ENCODE measurements at places on chromosomes 7 and 10. TPM values are rescaled to one million over a fixed set of nuclear protein-coding genes. Genes with fewer than 3 reads are reported as not detected.
A peak's percentile ranks its signal among the peaks of the same experiment; 100 is the strongest.

SYT15 gene
- 30.9 TPM for total RNA-seq

DNA sequence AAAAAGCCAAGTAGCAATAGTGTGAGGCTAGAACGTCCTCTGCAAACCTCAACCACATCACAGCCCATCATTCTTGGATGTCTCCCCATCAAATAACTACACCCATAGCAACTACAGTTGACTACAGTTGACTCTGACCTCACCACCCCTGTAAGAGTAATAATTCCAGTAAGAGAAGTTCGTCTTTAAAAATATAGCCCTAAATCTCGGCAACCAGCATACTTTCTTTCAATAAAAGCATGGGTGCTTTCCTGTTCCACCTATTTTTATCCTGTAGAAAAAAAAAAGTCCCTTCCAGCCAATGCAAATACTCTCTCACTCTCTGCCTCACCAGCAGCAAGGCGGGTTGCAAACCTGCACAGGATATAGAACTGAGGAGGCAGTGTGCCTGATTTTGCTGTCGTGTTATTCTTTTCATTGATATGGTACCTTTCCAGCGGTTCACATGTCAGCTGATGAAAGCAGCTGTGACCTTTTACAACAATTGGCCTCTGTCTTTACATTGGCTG lies 187.5 kb upstream of the NFE2L3 start:
- H3K27ac ChIP-seq, result no peak overlapping the region
- H3K4me1 ChIP-seq, result no peaks in the 10 kb centered on the region
- no peaks in the 10 kb centered on the region for H3K27me3 ChIP-seq
- H3K36me3 ChIP-seq, result no peaks in the 10 kb centered on the region

- DNase-seq, result no peak
- no peaks in the 10 kb centered on the region for H3K4me1 ChIP-seq
- no peak overlapping the region for H3K27ac ChIP-seq
- no peaks in the 10 kb centered on the region for H3K36me3 ChIP-seq
Measured at GRCh38 chr7:78033410-78033809, 234.8 kb downstream of the PHTF2 start.

DNA sequence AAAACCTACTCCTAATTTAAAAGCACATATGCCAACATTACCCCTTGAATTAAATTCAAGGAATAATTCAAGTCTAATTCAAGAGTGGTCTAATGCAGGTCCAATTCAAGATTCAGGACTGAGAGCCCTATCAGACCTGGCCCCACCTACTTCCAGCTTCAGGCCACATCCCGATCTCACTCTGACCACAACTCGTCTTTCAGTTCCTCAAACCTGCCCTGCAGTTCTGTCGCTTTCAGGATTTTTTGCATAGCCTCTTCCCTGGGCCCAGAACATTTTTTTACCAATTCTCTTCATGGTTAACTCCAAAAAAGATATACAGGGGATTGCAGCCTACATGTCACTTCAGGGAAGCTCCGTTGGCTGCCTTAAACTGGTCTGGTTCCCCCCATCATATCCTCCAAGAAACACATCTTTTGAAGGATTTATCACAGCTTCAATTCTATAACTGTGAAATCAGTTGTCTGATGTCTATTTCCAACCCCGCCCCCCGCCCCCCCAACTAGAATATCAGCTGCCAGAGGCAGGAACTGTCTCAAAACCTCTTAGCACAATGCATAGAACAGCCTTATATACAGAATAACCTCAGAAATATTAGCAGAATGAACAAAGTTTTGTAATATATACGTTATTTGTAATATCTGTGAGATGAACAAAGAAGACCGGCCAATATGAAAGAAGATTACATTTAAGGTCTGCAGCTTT lies 20.8 kb downstream of the CCDC6 start:
- H3K27ac ChIP-seq, result no peak overlapping the region
- H3K36me3 ChIP-seq, result no peaks in the 10 kb centered on the region
- no peak for DNase-seq
- peaks cover 65% of the 10 kb centered on the region for H3K4me1 ChIP-seq
- H3K27me3 ChIP-seq, result no peaks in the 10 kb centered on the region
- H3K4me3 ChIP-seq, result no peak overlapping the region

CUBN gene
- 1.5 TPM for total RNA-seq

DNA sequence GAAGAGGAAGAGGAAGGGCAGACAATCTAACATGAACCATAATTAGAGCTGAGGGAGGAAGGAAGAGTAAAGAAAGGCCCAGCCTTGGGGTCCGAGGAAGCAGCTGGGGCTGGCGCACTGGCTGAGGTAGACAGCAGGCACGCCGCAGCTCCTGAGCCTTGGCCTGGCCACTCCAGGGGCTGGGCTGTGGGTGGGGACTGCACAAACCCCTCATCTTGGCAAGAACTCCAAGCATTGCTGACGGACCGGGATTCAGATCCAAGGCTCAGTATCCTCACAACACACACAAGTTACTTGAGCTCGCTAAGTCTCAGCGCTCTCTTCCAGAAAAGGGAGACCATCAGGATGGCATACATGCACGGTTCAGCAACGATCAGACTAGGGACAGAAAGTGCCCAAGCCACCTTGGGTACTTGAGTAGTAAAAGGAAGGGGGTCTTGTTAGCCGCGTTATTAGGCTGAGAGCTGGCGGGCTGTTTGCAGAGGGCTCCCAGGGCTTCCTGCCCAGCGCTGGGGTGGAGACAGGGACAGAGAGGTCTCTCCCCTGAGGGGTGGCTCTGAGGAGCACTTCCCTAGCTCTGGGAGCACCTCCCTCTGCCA lies 4.5 kb downstream of the TNS3 start:
- H3K4me3 ChIP-seq, result no peak overlapping the region
- H3K4me1 ChIP-seq, result peaks cover 75% of the 10 kb centered on the region
- H3K36me3 ChIP-seq, result no peaks in the 10 kb centered on the region
- H3K27me3 ChIP-seq, result peaks cover 18% of the 10 kb centered on the region
- H3K27ac ChIP-seq, result peak overlapping the region; percentile 78

GRCh38 chr7:45223728-45224630 lies 66.4 kb downstream of the RAMP3 start:
- H3K4me1 ChIP-seq, result no peaks in the 10 kb centered on the region
- H3K27ac ChIP-seq, result no peak overlapping the region
- no peak overlapping the region for H3K4me3 ChIP-seq
- H3K36me3 ChIP-seq, result no peaks in the 10 kb centered on the region

GRCh38 chr10:72782649-72783330 lies 90.8 kb downstream of the MCU start:
- H3K4me3 ChIP-seq, result no peak overlapping the region
- H3K27ac ChIP-seq, result no peak overlapping the region
- H3K4me1 ChIP-seq, result peaks cover 20% of the 10 kb centered on the region
- no peak for DNase-seq
- H3K36me3 ChIP-seq, result peaks cover 5% of the 10 kb centered on the region

PRPS1L1 gene
- total RNA-seq, result not detected

- no peak overlapping the region for H3K27ac ChIP-seq
- no peaks in the 10 kb centered on the region for H3K36me3 ChIP-seq
- no peak for DNase-seq
- no peak overlapping the region for H3K4me3 ChIP-seq
- H3K4me1 ChIP-seq, result peaks cover 5% of the 10 kb centered on the region
Measured at GRCh38 chr10:72605122-72605521, 20.8 kb downstream of the MICU1 start.

SORCS1 gene
- 0.15 TPM for total RNA-seq

GRCh38 chr7:884191-885003 lies 8.0 kb downstream of the GET4 start:
- H3K27me3 ChIP-seq, result no peaks in the 10 kb centered on the region
- H3K4me1 ChIP-seq, result peaks cover 9% of the 10 kb centered on the region
- DNase-seq, result peak; percentile 69

DNA sequence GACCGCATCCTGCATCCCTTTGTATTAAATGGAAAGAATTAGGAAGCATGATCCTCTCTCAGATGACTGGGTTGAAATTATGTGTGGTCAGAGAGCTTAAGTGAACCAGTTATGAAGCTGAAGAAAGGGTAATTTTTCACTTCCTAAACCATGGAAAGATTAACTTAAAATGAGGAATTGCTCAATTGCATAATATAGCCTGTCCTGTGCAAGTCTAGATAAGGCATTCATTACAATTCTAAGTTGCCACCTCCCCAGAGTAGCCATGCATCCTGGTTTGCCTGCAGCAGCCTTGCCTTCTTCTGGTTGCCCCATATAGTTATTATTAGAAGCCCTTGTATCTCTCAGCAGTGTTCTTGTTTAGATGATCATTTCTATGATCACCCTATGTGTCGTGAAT lies 45.3 kb downstream of the STARD3NL start:
- no peak overlapping the region for H3K4me3 ChIP-seq
- H3K4me1 ChIP-seq, result no peaks in the 10 kb centered on the region
- no peaks in the 10 kb centered on the region for H3K27me3 ChIP-seq
- H3K36me3 ChIP-seq, result peaks cover 55% of the 10 kb centered on the region

DNA sequence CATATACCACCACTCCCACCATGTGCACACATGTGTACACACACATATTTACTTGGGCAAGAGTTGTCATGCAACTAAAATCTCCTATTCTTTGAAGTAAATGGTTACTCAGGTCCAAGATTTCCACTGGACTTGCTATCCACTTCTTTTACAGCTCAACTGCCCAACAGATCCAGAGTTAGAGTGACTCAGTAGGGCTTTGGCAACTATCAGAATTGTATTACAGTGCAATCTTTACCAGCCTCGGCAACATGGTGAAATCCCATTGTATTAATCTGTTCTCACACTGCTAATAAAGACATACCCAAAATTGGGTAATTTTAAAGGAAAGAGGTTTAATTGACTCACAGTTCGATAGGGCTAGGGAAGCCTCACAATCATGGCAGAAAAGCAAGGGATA lies 51.9 kb upstream of the ABLIM1 start:
- H3K4me3 ChIP-seq, result no peak overlapping the region
- H3K4me1 ChIP-seq, result peaks cover 12% of the 10 kb centered on the region
- H3K36me3 ChIP-seq, result no peaks in the 10 kb centered on the region

DNA sequence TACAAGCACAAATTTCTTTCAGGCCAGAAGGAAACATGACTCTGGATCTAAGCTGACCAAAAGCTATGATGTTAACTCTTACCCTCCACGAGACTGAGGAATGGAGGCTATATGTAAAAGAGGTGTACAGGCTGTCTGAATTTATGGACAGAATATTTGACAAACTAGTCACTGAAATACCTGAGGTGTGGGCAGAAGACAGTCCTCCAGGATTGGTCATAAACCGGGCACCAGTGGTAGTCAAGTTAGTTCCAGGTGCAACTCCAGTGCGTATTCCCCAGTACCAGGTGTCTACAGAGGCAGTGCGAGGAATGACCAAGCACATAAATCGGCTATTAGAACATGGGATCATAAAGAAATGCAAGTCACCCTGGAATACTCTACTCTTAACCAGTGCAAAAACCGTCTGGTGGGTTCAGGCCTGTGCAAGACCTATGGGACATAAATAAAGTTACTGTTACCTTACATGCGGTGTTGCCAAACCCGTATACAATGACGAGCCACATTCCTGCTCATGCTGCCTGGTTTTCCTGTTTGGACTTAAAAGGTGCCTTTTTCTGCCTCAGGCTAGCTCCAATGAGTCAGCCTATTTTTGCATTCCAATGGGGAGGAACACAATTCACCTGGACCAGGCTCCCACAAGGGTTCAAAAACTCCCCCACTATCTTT lies 6.7 kb upstream of the CYREN start:
- no peaks in the 10 kb centered on the region for H3K4me1 ChIP-seq
- no peak overlapping the region for H3K4me3 ChIP-seq
- H3K36me3 ChIP-seq, result no peaks in the 10 kb centered on the region
- no peak for DNase-seq

SKAP2 gene
- 48.9 TPM for total RNA-seq

GRCh38 chr7:42627626-42628025 lies 284.2 kb downstream of the C7orf25 start:
- no peak for DNase-seq
- no peaks in the 10 kb centered on the region for H3K36me3 ChIP-seq
- H3K4me1 ChIP-seq, result peaks cover 4% of the 10 kb centered on the region

UPK3B gene
- 15.9 TPM for total RNA-seq

DNA sequence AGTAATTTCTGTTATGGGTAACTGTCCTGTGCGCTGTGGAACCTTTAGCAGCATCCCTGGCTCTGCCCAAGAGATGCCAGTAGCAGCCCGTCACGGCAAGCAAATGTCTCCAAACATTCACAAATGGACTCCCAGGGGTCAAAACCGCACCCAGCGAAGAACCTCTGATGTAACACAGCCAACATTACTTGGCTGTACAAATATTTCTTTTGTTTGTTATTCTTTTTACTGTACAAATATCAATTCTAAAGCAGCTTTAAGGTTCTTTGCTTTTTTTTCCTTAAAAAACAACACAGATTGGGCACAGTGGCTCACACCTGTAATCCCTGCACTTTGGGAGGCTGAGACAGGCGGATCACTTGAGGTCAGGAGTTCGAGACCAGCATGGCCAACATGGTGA lies 182.5 kb downstream of the KMT2E start:
- no peaks in the 10 kb centered on the region for H3K27me3 ChIP-seq
- peaks cover 14% of the 10 kb centered on the region for H3K36me3 ChIP-seq
- no peak for DNase-seq
- H3K27ac ChIP-seq, result no peak overlapping the region
- no peak overlapping the region for H3K4me3 ChIP-seq

HELLS gene
- 20.0 TPM for total RNA-seq

CNNM1 gene
- 0.94 TPM for total RNA-seq

DNA sequence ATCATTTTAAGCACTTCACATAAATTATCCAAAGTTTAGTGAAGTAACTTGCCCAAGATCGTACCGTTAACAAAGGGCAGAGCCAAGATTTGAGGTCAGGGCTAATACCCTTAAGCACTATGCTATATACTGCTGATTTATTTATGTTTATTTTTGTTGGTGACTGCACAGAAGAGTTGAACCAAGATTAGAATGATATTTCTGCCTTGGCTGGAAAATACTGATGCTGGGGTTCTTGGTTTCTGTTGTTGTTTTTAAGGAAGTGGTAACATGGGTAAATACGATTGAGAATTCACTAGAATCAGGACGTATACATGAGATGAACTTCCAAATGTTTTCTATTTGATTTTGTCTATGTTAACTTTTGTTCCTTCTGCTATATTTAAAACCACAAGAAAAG lies 9.3 kb downstream of the ADD3 start:
- no peak overlapping the region for H3K27ac ChIP-seq
- no peak for DNase-seq
- no peaks in the 10 kb centered on the region for H3K36me3 ChIP-seq
- H3K4me3 ChIP-seq, result no peak overlapping the region
- no peaks in the 10 kb centered on the region for H3K27me3 ChIP-seq
- H3K4me1 ChIP-seq, result no peaks in the 10 kb centered on the region

- H3K27me3 ChIP-seq, result no peaks in the 10 kb centered on the region
- no peaks in the 10 kb centered on the region for H3K36me3 ChIP-seq
- H3K4me3 ChIP-seq, result no peak overlapping the region
- no peak for DNase-seq
Measured at GRCh38 chr10:91190388-91190870, 30.0 kb upstream of the PCGF5 start.

DNA sequence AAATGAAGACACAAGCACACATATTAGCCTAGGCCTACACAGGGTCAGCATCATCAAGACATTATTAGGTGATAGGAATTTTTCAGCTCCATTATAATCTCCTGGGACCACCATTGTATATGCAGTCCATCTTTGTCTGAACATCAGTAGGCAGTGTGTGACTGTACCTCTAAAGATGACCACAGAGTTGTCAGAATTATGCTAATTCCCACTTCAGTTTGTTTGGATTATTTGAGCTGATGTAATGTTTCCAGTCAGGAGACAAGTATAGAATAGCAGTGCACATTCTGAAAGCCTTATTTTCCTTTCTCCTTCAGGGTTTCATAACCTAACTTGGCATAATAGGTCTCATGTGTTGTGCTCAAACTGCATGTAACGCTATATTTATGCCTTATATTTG lies 306.4 kb downstream of the NXPH1 start:
- H3K27ac ChIP-seq, result no peak overlapping the region
- no peak for DNase-seq
- no peaks in the 10 kb centered on the region for H3K36me3 ChIP-seq
- no peak overlapping the region for H3K4me3 ChIP-seq

All from left lung (tissue), 14 donors.